ENCODE measurements at places on chromosomes 6 and 20.

- DNase-seq, result no peak
Observed at GRCh38 chr6:150633486-150633834, 33.8 kb downstream of the PLEKHG1 start.

DNA sequence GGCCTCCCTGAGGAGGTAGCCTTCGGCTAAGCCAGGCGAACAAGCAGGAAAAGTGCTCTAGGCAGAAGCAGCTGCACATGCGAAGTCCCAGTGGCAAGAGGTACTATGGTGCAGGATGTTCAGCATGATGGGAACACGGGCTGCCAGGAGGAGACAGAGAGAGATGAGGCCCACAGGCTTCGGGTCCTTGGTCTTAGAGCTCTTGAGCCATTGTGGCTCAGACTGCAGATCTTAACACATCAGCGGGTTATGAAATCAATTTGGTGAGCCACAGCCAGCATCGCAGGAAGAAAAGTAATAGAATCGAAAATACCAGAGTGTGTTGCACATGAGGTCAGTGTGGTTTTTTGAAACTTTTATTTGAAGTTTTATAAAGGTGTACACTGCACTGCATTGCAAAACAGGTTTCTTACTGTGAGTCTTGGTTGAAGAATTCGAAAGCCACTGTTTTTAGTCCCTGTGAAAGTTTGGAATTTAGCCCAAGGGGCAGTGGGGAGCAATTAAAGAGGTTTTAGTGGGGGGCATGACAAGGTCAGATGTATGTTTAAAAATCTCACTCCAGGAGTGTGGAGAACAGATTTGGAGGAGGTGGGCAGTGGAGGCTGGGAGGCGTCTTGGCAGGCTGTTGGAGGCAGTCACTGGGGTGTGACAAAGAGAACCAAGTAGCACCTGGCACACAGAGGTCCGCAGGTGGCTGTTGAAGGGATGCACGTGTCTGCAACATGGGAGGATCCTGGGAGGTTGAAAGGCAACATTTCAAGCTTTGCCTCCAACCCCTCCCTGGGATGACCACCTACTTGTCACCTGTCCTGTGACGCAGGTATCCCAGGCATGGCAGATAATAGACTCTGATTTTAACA lies 69.3 kb downstream of the EYA2 start:
- no peak for DNase-seq

- no peak for DNase-seq
Observed at GRCh38 chr6:63352544-63353285, 32.9 kb upstream of the LGSN start.

DNA sequence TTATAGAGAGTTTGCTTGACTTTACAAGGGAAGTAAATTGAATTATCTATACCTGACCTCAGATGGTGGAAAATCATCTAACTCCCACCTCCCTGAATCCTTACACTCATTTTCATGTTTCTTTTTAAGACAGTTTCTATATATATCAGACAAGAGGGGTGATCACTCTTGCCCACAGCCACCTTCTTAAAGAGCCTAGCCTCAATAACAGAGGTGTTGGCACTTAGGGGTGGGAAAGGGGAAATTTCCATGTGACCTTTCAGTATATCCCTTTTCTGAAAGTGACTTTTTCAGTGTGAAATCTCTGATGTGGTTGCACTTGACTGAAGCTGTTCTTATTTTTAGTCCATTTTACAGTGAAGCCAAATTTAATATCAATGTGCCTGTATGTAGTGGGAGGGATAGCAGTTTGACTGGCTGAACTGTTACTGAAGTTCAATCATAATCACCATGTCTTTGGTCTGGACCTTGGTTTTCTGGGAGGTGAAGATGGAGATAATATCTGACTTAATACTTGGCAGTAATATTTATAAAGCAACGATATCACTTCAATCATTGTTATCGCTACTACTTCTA lies 141.3 kb downstream of the MAP3K7 start:
- DNase-seq, result no peak

- DNase-seq, result no peak
Observed at GRCh38 chr6:115932481-115932880, 128.2 kb downstream of the FRK start.

DNA sequence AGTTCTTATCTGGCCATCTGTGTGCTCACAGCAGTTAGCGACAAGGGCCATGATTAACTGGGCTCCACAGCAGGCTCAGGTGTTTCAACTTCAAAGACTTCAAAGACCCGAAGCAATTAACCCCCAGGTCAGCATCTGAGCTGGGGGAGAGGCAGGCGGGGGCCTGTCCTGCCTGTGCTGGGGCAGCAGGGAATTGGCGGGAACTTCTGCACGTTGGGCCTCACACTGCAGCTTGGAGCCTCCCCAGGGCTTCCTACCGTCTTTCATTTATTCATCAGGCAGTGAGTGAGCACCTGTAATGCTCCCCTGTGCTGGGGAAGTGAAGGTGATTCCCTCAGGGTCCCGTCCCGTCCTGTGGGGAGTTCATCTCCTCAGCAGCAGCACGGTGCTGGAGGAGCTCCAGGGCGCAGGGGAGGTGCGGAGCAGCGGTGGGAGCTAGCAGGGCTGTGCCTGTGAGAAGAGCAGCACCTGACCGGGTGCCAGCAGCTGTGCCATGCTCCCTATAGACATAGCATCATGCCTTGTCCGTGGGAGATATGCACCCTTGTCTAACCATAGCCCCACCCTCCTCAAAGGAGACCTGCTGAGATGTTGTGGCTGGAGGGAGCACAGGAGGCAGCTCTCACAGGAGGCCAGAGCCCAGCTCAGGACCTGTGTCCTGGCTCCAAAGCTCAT lies 51.8 kb upstream of the FRMD1 start:
- no peak for DNase-seq

GRCh38 chr6:4751823-4752464 lies 24.3 kb upstream of the CDYL start:
- DNase-seq, result no peak

- DNase-seq, result no peak
Observed at GRCh38 chr6:167420858-167421766, 96.2 kb downstream of the TTLL2 start.

DNA sequence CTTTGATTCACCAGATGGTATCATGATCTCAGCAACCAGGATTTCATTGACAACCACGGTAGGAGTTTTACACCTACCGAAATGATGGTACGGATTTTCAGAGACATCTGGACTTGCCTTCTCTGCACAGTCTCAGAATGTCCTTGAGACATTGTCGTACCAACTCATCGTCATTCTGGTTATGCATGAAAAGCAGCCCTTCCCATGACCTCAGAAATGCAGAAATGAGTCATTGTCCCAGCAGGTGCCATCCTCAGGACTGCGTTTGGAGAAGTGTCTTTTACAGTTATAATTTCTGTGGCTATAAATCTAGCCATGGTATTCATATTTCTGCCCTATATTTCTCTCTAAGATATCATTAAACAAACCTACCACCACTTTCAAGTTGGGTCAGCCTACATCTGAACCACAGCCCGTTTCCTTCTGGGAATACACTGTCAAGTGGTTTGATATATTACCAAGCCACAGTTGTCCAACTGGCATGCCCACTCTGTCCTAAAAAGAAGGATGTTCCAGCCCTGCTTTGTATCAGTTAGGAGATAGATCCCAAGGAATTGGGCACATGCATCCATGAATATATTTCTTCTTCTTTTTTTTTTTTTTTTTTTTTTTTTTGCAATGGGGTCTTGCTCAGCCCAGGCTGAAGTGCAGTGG lies 7.5 kb upstream of the BFSP1 start:
- no peak for DNase-seq

DNA sequence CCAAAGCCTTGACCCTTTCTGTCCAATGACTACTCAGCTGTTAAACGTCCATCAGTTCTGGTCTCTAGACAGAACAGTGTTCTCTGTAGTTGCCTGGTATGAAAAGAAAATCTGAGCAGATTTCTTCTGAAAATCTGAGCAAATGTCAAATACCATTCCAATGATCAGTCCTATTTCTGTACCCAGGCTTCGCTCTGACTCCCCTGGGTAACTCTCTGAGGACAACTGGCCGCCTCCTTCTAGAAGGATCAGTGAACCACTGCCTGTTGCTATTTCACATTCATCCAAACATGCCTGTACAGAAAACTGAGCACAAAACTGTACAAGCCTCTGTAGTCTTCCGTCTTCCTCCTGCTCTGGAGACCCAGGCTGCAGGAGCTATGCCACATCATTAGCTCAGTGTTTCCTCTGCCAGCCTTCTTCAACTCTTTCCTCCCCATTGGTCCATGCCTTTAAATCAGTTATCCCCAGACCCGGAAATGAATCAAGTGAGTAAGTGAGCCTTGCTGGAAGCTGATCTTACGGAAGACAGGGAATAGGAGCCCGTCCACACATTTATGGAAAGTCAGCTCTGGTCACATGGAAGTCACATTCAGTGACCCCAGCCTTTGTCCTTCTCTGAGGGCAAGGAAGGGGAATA lies 63.3 kb downstream of the DAAM2 start:
- no peak for DNase-seq

GRCh38 chr6:35640017-35640664 lies 48.6 kb downstream of the FKBP5 start:
- DNase-seq, result no peak

GRCh38 chr6:163438940-163439335 lies 24.4 kb downstream of the QKI start:
- DNase-seq, result no peak

- no peak for DNase-seq
Observed at GRCh38 chr20:1402149-1402548, 9.3 kb upstream of the FKBP1A start.

- peak; percentile 92 for DNase-seq
Observed at GRCh38 chr6:3063733-3064700, 4.3 kb upstream of the RIPK1 start.

DNA sequence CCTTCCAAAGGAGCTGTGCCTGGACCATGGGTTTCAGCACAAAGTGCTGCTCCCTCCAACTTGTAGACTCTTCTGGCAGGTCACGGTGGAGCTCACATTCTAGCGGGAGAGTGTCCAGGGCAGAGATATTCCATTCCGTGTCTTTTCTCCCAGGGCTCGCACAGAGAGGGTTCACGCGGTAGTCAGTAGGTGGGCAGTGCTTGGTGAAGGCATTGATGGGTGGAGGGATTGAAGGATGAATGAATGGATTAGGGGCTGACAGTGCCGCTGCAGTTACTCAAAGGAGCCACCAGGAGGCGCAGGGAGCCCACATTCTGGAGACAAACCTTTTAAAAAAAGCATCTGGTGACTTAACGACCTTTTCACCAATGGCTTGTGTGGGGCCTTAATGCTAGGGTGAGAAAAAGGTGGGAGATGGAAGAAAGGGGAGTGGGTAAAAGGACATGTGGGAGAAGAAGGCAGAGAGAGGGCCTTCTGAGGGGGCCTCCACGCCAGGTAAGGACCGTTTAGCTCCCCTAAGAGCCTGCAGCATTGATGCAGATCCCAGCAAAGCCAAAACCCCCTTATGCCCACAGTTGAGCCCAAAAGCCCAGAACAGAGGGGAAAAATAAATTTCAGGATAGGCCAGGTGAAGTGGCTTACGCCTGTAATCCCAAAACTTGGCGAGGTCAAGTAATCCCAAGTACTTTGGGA lies 17.5 kb upstream of the FAM110A start:
- DNase-seq, result peak; percentile 41

DNA sequence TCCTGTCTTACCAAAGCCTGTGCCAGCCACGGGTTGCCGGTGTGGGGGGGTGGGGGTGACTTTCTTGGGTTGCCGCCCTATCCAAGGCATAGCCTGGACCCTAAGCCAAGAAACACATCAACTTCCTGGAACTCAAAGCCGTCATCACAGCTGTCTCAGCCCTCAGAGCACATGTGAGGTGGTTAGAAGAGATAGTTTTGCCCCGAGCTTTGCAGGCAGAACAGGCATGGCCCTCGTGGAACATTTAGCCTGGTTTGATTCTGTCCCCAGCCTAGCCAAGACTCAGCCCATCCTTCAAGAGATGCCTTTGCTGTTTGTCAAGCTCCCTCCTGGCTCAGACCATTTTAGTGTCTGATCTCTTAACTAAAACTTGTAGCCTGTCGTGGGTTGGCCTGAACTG lies 64.9 kb downstream of the RREB1 start:
- DNase-seq, result no peak

DNA sequence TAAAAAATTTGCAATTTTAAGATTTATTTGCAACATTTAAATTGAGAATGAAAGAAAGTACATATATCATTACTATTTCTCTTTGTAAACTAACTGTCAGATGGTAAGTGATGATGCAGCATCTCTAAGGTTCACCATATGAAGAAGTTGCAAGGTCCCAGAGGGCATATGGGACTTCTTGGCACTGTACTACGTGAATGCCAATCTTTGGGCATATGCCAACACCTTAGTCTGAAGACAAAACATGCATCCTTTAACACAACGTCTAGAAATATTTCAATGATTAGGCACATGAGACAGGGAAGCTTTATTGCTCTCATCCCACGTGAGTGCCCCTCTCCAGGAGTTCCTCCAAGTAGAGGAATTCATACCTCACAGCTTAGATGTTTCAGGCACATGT lies 66.8 kb downstream of the CDK19 start:
- no peak for DNase-seq

DNA sequence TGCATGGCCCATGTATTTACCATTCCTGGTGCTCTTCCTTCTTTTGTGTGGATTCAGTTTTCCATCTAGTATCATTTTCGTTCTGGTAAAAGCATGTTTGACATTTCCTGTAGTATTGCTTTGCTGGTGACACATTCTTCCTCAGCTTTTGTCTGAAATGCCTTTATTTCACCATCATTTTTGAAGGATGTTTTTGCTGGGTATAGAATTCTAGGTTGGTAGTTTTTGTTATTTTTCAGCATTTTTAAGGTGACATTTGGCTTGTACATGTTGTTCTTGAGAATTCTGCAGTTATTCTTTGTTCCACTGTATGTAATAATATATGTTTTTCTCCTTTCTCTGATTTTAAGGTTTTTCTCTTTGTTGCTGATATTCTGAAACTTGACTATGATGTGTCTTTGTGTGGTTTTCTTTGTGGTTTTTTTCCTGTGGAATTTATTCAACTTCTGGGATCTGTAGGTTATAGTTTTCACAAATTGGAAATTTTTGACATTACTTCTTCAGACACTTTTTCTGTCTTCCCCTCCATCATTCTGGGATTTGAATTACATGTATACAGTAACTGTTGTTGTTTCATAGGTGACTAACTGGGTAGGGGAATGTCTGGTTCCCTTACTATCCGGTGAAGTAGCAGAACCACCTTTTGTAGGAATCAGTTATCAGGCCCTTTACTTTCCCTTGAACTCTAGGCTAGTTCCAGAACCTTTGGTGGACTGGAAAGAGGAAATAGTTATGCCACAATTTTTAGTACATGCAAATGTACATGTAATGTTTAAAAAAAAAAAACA lies 30.2 kb downstream of the SNX9 start:
- no peak for DNase-seq

- no peak for DNase-seq
Observed at GRCh38 chr6:18445228-18445627, 58.1 kb downstream of the RNF144B start.

Measured in activated T-cell treated with anti-CD3 and anti-CD28 coated beads for 48 hours (primary cell).